ENCODE measurements at places on chromosomes 11 and 22.

DNA sequence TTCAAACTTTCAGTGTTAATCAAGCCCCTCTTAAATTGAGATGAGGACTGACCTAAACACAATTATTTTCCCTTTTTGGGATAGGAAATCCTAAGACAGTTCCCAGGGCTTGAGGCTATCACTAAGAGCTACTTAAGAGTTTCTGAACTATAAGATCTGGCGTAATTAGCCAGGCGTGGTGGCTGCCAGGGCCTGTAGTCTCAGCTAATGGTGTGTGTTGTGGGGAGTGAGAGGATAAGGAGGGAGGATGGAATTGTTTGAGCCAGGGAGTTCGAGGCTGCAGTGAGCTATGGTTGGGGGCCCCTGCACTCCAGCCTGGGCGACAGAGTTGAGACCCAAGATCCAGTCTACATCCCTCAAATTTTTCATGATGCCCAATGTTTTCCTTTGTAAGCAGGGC lies 23.5 kb upstream of the EXPH5 start:
- no peak for DNase-seq

DNA sequence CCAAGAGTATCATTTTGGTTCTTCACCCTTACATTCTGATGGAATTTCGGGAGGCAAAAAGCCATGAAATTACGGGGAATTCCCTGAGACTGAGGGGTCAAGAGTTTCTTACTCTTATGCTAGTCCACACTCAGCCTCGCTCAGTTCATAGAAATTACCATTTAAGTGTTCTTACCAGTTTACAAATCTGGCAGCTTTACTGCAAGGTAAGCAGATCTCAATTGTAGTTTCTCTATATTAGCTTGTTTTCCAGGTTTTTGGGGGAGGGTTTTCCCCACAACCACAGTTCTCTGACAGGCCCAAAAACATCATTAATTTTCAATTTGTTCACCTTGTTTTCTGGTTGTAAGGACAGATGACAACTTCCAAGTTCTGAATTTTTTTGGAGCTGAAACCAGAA lies 1028.4 kb downstream of the FAM181B start:
- no peak for DNase-seq

- no peak for DNase-seq
These were observed 55.3 kb upstream of the CCDC188 start for GRCh38 chr22:20205964-20206708.

DNA sequence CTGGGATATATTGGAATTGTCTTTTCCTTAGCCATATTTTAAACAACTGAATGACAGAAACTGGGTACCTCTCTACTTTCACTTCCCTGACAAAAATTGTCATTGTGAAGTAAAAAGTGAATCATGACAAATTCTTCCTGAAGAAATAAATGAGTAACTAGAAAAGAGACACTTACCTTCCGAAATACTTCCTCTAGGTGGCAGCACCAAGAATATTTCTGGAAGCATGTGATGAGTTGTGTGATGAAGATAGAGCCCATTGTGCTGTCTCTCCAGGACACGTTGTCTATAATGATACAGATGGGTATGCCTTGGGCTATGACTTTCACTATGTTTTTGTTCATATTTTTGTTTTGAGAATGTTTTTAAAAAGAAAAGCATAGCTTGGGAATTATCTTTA lies 21.5 kb downstream of the CASP4 start:
- no peak for DNase-seq

- DNase-seq = no peak
These were observed 50.1 kb downstream of the MUC6 start for GRCh38 chr11:986270-986951.

Measured in anterior cingulate cortex (tissue), 58 donors.